ENCODE measurements at places on chromosomes 16 and 17.

GRCh38 chr16:67238278-67238575, 9.1 kb downstream of the FHOD1 start:
- no peak for DNase-seq

DNA sequence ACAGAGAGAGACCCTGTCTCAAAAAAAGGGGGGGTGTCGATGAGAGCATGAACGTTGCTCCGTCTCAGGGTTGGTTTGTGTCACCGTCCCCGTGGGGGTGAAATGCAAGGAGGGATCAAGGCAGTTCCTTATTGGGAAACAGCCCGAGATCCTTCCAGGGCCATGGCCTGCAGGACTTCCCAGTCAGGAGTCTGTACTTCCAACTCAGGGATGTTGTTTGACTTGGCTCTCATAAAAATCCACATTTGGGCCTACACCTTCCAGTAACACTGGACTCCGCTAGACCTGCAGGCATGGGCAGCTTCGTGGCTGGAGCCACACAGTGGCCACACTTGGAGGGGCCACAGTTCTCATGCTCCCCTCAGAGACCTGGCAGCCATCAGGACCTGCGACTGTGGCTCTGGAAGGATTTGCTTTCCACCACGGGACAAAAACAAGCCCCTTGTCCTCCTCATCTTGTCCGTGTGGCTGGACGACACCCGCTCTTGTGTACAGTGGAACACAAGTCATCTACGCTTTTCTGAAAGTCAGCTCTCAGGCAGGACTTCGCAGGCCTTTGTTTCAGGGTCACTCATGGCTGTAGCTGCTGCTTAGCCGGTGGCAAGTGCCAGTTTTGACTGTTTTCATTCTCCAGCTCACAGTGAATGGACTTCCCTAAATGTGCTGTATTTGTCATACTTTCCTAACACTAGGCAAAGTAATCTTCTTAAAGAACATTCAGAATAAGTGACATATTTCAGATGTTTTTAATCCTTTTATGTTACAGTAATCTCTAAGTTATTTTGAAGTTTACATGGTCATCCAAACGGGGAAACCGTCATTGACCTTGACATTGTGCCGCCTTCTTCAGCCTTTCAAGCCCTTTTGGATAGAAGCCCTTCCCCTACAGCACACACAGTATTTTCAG, 24.2 kb upstream of the IL17C start:
- DNase-seq: no peak

DNA sequence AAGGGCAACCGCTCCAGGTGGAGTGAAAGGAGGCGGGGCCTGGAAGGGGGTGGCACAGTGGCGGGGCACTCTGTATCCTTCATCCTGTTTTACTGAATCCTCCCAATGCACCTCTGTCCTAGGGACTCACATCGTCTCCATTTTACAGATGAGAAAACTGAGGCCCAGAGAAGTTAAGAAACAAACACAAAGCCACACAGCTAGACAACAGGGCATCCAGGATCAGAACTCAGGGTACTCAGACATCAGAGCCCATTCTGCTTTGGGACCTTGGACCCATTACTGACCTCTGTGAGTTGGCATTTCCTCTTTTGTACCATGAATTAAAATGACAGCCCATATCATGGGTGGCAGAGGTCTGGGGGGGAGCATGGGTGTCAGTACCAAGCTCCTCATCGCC, 129.2 kb downstream of the CPPED1 start:
- DNase-seq: no peak

- no peak for DNase-seq
Measured at GRCh38 chr17:59676716-59677115, 30.5 kb downstream of the PTRH2 start.
